ENCODE measurements at places on chromosomes 7 and 10.
A peak's percentile ranks its signal among the peaks of the same experiment; 100 is the strongest.

- DNase-seq: no peak
Measured at GRCh38 chr10:58970160-58970915, 206.1 kb upstream of the PHYHIPL start.

DNA sequence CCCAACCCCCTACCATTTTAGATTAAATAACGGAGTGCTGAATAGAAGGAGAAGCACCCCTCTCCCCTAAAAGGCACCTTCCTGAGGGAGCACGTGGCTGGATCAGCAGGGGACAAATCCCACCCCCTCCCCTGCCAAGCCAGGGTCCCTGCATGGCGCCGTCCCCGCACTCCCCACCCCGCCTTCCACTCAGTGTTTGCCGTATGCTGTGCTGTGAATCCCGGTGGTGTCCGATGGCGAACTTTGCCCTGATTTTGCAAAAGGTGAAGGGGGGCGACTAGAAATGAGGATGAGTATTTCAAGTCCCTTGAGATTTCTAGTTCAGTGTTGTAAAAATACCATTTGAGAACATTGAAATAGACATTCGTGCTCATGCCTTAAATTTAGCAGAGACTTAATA, 83.5 kb upstream of the SH2B2 start:
- no peak for DNase-seq

GRCh38 chr7:140656548-140657515, 15.9 kb upstream of the ADCK2 start:
- DNase-seq: peak; percentile 43

GRCh38 chr7:115227473-115228235, 305.8 kb downstream of the MDFIC start:
- no peak for DNase-seq

DNA sequence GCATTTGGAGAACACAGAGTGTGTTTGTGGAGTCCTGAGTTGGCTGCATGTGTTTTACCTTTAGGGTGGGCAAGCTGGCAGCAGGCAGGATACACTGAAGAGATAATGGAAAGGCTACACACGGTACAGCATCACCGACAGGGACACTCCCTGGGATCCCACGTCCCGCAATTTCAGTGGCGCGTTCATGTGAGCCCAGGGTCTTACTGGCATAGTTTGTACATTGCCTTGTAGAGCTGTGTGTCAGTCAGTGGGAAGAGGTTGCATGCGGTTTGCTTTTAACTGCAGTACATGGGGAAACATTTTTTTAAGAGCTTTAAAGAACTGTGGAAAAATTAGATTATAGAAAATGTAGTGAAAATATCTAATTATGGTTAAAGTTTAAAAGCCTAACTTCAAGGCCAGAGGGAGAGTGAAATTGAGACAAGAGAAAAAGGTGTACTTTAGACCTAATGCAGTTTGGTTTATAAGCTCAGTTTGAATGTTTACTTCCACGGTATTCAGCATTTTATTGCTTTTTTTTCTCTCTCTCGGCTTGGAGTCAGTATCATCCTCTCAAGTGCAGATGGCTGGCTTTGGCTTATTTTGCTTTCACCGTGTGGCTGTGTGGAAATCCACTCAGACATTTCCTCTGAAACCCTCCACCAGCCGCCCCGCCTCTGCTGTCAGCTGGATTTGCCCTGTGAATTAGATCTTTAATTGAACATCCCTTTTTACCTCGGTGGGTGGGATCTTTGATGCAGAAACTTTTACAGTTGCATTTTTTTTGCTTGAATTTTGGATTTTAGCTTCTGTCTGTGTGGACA, 364.2 kb upstream of the COBL start:
- no peak for DNase-seq

- DNase-seq: no peak
Measured at GRCh38 chr7:20310963-20311742, 19.5 kb upstream of the ITGB8 start.

GRCh38 chr7:140889645-140890044, 35.1 kb downstream of the BRAF start:
- no peak for DNase-seq

GRCh38 chr10:113267619-113268562, 285.0 kb upstream of the HABP2 start:
- no peak for DNase-seq

- DNase-seq: no peak
Measured at GRCh38 chr10:593901-594457, 95.5 kb downstream of the DIP2C start.

- DNase-seq: peak; percentile 31
Measured at GRCh38 chr7:107660381-107661080, at the start of gene SLC26A4. Gene SLC26A4, plus strand, starts transcription at chr7:107660828. Its CDS starts 814 bp downstream, at chr7:107661642.

DNA sequence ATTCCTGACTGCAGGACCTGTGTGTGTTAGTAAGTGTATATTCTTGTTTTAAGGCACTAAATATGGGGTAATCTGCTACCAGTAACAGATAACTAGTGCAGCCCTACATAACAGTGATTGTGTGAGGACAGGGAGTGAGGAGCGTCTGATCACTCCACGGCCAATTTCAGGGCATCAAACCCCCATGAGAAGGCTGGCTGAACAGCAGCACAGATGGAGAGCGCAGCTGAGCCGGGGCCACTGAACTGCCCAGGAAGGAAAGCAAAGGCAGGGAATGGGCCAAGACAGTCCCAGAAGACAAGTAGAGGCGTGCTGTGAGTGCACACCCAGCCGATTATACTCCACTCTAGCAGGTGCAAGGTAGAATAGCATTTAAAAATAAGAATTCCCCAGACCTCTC, 157.1 kb upstream of the CHST15 start:
- no peak for DNase-seq

GRCh38 chr10:110254467-110254866, 47.1 kb downstream of the MXI1 start:
- DNase-seq: no peak

- DNase-seq: peak; percentile 59
Measured at GRCh38 chr10:5873515-5873995, 16.1 kb downstream of the ANKRD16 start.

GRCh38 chr10:131429141-131429540, 117.6 kb upstream of the TCERG1L start:
- DNase-seq: no peak

DNA sequence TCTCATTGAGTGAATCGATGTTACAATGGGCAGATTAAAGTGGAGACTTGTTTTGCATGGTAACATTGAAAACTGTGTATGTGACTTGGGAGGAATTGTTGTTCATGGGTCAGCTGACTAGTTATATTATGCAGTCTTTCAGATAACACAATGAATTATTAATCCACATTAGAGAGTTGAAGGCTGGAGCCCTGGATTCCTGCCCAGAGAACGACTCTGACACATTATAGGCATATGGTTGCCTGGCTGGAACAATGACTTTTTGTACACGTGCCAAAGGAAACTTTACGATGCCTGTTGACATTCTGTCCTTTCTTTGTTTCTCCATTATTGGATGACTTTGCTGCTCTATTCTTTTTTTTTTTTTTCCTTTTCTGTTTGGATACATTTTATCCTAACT, 52.3 kb upstream of the TMEM229A start:
- DNase-seq: no peak

GRCh38 chr7:37009125-37009675, 284.9 kb upstream of the AOAH start:
- no peak for DNase-seq

- no peak for DNase-seq
Measured at GRCh38 chr7:127413962-127414361, 21.5 kb upstream of the ZNF800 start.

DNA sequence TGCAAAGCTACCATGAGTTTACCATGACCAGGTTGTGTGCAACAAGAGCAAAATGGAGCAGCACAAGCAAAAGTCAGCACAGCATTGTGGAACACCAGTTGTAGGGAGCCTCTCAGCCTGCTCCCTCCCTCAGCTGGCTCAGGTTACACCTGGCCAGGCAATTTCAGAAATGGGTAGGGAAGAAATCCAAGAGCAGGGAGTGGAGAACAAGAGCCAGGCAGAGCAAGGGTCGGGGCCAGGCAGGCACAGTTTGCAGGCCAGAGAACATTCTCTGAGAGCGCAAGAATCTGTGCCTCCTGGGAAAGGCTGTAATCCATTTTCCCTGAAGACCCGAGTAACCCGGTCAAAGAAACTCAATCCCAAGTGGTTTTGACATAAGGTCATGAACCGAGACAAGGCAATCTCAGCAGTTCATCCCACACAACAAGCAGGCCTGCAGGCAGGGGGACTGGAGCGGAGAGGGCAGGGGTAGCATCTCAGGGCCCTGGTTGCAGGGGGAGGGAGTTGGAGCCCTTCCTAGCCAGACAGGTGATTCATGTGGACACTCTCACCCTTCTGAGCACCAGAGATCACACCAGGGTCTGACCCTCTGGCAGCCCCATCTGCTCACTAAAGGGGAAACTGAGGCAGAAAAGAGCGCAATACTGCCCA, 258.4 kb downstream of the PLXNA4 start:
- no peak for DNase-seq

GRCh38 chr10:116427671-116428070, at the start of gene PNLIPRP3:
Gene PNLIPRP3, plus strand, starts transcription at chr10:116427847. Its CDS starts 166 bp downstream, at chr10:116428013.
- DNase-seq: no peak

DNA sequence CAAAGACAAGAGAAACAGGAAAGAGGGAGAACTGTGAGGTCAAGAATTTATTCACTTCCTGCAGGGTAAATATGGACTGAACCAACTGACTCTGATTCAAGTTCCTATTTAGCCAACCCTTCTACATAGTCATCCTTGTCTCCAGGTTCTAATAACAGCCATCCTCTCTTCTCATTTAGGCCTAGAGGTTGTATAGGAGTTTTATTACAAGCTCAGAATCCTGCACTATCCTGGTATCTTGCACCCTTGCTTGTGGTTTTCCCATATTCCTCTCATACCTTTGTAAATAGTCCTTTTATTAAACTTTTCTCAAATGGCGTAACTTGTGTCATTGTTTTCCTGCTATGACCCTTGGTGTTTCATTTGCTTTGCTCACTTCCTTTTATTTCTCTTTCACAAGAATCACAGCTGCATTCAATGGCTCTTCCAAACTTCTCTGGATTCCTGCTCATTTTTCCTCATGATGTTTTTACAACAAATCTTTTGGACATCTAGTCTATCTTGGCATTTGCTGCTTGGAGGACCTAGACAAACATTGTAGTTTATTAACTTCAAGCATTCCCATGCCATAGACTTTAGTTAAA, 12.4 kb upstream of the OR2A5 start:
- DNase-seq: no peak

DNA sequence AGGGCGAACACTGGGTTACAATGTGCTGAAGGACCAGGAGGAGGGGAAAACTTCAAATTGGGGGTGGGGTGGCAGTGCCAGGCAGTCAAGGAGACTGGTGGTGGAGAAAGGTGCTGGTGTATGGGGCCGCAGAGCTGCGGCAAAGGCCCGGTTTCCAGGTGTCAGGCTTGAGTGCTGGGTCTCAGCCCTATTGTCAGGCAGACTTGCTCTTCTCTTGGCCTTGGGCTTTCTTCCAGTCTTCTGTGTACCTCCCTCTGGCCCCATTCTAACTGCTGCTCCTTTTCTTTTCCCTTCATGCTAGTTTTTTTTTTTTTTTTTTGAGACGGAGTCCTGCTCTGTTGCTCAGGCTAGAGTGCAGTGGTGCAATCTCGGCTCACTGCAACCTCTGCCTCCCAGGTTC, 51.0 kb downstream of the POLR3A start:
- DNase-seq: no peak

DNA sequence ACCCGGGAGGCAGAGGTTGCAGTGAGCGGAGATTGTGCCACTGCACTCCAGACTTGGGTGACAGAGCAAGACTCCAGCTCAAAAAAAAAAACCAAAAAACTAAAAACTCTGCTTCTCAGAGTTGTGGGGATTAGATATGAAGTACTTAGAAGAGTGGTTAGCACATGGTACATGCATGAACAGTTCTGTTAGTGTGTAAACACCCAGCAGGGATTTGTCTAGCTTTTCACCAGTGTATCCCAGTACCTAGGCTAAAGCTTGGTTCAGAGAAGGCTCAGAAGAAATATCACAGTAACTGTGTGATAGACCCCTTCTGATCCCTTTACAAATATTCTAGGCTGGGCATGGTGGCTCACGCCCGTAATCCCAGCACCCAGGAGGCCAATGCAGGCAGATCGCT, 9.5 kb downstream of the PPIA start:
- no peak for DNase-seq

- no peak for DNase-seq
Measured at GRCh38 chr7:114687238-114687637, 234.7 kb upstream of the MDFIC start.

DNA sequence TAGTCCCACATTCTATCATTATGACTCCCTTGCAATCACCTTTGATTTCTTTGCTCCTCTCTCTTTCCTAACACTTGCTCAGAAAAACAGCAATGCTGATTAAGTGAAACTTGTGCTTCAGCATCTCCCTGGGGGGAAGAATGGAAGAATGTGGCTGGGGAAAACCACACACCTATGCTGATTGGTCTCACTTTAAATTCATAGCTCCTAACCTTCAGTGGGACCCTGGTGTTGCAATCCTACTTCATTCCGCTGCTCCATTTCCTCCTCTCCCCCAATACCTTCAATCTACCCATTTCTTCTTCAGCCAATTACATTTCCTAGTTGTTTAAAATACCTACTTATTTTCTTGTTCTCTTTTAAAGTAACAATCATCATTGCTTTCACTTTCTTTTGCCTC, 1166.7 kb upstream of the C7orf33 start:
- DNase-seq: no peak

GRCh38 chr10:124525751-124526600, 64.4 kb downstream of the LHPP start:
- no peak for DNase-seq

Data from activated T-helper 1 cell treated with anti-CD3 and anti-CD28 coated beads, Interleukin-12 subunit alpha, Interleukin-12 subunit beta, Interleukin-2, Interleukin-4 antibody, amounts not matched to agents 30 ng/mL and 10 ng/mL and 1 ng/mL, durations not matched to agents 14 hours and 24 hours and 36 hours (primary cell).